Activated T-helper 9 cell treated with anti-CD3 and anti-CD28 coated beads, Interleukin-2, amount 50 U/mL, for 16 hours (primary cell): ENCODE measurements at places on chromosomes 2 and 18.

DNA sequence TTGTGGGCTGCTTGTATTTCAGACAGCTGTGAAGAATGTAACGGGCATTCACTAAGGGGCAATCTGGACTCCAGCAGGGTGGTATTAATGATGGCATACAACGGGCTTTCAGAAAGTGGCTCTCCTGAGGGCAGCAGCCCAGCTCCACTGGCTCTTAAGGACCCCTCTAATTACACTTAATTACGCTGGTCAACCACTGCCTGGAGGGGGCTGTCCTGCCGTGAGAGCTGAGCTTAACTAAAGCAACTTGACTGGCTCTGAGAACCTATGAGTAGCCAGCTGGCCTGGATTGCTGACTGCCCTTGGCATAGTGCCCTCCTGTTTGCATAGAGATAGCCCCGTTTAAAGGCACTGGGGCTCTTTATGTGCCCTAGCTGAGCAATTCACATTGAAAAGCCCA is 3.8 kb downstream of the LIPG start:
- no peak for DNase-seq

DNA sequence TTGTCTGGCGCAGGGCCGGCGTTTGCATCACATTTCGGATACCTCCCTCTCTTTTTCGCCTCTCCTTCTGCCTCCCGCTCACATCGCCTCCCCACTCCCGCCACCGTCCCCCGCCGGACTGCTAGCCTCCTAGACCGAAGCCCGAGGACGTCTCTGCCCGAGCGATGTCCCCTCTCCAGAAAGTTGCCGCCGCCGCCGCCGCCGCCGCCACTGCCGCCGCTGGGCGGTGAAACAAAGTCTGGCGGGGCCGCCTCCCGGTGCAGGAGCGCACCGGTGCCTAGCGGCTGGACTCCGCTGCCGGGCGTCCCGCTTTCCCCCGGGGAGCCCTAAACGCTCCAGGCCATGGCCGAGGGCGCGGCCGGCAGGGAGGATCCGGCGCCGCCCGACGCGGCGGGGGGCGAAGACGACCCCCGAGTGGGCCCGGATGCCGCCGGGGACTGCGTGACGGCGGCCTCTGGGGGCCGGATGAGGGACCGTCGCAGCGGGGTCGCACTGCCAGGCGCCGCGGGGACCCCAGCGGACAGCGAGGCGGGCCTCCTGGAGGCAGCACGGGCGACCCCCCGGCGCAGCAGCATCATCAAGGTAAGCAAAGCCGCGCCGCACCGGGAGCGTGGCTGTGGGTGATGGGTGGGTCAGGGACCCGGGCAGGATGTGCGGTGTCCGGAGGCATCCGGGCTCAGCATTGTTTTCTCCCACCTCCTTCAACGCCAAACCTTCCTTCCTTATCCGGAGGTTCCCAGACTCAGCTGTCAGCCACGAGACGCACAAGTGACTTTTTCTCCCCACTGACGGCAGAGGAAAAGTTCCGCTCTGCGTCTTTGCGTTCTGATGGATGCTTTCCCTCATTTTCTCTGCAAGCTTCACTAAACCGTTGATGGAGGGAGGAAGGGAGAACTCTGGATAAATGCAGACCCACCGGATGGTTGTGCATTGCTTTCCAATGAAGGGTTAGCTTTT is 643 bp downstream of the PLCL1 start:
- DNase-seq: peak; percentile 28

GRCh38 chr2:201348758-201349157 is 8.4 kb downstream of the FLACC1 start:
- DNase-seq: no peak

DNA sequence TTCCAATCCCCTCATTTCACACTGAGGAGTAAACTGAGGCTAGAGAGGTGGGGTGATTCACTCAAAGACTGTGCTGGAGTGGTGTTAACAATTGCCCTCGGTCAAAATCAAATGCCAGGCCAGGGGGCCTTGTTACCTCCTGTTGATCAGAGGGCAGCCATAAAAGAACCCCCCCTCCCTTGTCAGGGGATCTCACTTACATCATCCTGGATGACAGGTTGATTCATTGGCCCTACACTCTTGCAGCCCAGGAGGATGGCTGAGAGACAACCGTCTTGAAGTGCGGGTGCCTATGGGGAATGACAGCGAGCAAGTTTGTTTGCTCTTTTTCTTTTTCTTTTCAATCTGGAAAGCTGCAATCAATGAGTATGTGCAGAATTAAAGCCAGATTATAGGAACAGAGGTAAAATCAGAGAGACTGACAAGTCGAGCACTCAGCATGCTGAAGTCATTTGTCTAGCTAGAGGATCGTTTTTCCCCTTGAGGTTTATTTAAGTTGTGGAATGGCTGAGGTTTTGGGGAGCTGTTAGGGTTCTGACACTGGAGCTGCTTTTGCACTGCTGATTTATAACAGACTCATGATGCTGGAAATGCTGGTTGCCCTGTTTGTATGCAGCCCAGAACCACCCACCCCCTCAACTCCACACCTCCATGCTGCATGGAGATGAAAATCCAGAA is 26.4 kb upstream of the NRP2 start:
- no peak for DNase-seq

GRCh38 chr2:88608184-88608583 is 19.1 kb downstream of the EIF2AK3 start:
- no peak for DNase-seq

GRCh38 chr18:24201699-24202687 is 63.1 kb downstream of the CABYR start:
- DNase-seq: no peak

- DNase-seq: no peak
Measured at GRCh38 chr18:9333441-9334328, 888 bp upstream of the TWSG1 start.

DNA sequence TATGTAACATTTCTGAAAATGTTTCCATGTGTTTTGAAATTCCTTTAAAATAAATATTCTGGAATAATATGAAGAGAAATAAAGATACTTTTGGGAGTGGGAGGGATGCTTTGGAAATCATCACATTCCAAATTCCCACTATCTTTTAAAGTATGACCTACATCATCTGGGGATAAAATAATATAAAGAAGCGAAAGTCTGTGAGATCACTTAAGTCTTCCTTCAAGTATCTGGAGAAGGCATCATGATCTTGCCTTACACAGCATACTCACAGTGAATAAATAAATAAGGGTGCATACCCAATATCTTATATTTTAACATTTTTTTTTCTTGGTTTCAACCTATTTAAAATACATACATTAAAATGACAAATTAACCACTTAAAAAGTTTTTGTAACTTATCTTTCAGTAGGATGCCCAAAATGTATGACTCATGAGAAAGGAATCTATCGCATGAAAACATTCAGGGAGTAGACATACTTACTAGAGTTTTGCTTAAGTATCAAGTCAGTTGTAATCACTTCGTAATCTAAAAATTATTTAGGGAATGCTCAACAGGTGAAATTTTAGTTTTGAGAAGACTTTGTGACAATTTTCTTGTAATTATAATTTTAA is 248.3 kb upstream of the COL3A1 start:
- DNase-seq: no peak

DNA sequence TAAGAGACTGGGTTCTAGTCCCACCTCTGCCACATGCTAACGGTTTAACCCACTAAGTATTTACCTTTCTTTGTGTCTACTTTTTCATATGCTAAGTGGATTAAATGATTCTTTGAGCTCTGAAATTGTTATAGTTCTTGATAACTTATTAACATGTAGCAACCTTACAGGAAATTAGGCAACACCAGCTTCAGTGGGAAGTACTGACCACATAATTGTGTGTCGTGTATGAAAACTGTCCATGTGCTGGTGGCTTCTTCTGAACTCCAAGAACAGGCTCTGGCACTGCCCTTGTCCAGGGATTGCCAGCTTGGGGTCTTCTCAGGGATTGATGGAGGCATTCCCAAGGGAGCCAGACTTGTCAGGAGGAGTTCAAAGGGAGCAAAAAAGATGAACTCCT is 427.7 kb downstream of the TGIF1 start:
- DNase-seq: no peak

DNA sequence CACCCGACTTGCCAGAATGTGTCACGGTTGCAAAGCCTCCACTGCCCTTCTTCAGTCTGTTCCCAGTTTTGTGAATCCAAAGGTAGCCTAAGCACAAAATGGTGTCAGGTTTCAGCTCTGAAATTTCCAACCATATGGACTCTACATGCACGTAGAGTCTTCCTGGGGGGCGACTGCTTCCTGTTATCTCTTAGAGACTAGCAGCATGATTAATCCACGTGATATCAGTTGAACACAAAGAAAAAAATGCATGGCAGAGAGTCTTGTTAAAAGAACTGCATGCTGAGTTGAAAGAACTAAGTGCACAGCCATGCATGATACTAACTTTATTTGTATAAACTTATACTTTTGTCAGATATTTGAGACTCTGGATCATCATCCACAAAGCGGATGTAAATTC is 404.4 kb downstream of the SOCS6 start:
- DNase-seq: no peak

DNA sequence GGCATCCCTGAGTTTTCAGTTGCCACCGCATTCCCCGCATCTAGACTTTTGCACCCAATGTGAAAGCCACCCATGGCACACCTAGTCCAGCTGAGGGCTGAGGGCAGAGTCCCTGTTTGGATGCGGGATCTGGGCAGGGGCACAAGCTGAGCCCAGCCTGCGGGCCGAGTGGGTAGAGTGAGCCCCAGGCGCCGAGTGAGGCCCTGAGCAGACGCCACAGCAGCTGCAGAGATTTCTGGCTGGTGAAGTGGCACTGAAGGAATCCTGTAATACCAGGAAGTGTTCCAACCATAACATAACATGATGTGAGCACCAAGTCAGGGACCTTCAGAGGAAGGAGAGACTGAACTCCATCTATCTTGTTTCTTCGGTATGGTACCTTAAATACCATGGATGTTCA is 27.7 kb upstream of the FRZB start:
- DNase-seq: no peak
